Pancreas (tissue), 10 donors: ENCODE measurements at places on chromosomes 4 and X. TPM values are rescaled to one million over a fixed set of nuclear protein-coding genes. Genes with fewer than 3 reads are reported as not detected.

Gene SYN1
- polyA plus RNA-seq = 10.3 TPM

- DNase-seq = no peak
Observed at GRCh38 chr4:109803924-109804571, 2.2 kb upstream of the CFI start.

Gene PRRG3
- 0.02 TPM for polyA plus RNA-seq

GRCh38 chr4:73446336-73446938, 10.4 kb downstream of the AFP start:
- DNase-seq = no peak

Gene CLDN2
- polyA plus RNA-seq = 1.7 TPM

- DNase-seq = no peak
Observed at GRCh38 chr4:54085284-54085683, 14.7 kb upstream of the GSX2 start.

DNA sequence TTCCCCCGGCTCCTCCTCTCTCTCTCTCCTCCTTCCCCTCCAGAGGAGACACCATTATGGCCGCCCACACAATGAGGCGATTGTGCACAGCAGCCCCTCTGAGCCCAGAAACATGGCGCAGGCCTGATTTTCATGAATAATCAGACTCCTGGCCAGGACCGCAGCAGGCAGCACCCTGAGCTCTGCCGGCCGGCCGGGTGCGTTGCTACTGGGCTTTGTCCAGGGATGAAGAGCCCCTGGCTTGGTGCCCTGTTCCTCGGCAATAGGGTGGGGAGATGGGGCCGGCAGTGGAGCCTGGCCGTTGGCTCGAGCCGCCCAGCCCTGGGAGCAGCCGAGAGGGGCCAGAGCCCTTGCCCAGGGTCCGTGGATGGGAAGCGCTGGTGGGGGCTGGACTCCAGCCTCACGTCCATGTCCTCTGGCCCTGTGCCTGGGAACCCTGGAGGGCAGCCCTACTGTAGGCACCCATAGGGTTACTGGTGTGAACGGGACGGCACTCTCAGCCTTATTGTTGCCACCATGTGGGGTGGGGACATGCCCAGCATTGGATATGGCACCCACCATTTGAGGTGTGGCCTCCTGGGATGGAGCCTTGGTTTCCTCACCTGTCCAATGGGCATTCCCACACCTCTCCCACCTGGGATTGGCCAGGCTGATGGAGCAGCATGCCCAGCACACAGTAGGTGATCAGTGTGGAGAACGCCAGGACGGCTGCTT, 103.0 kb downstream of the SORCS2 start:
- DNase-seq = no peak

- DNase-seq = no peak
Observed at GRCh38 chr4:61224573-61224972, 24.4 kb downstream of the ADGRL3 start.

- no peak for DNase-seq
Observed at GRCh38 chr4:40283968-40284367, 51.2 kb upstream of the CHRNA9 start.

DNA sequence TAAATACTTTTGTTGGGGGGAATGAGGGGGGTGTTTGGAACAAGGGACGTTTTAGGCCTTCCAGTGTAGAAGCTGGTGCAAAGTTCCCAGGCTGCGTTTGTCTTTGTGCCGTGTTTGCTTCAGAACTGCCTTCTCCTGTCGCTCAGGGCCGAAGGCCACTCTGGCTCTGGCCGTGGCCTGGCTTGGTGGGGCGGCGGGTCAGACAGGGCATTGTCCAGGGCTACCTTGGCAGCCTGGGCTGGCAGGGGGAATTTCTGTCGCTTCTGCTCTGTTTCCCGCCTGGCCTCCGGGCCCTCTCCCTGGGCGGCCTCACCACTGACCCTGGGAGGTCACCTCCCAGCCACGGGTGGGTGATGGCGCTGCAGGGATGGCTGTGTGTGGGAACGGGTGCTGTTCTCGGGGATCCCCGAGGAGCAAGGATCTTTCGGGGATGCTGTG, 140.0 kb downstream of the COL4A6 start:
- no peak for DNase-seq

- no peak for DNase-seq
Observed at GRCh38 chrX:143165778-143166177, 140.1 kb downstream of the SPANXN4 start.

- peak; percentile 76 for DNase-seq
Observed at GRCh38 chrX:100409610-100410590, at the start of gene PCDH19. Gene PCDH19 (minus strand): TSS chrX:100410273. CDS start chrX:100408597, 1,676 bp downstream.

Gene DGKK
- not detected for polyA plus RNA-seq
